ENCODE measurements at places on chromosomes 4 and X. TPM values are rescaled to one million over a fixed set of nuclear protein-coding genes. Genes with fewer than 3 reads are reported as not detected.

DNA sequence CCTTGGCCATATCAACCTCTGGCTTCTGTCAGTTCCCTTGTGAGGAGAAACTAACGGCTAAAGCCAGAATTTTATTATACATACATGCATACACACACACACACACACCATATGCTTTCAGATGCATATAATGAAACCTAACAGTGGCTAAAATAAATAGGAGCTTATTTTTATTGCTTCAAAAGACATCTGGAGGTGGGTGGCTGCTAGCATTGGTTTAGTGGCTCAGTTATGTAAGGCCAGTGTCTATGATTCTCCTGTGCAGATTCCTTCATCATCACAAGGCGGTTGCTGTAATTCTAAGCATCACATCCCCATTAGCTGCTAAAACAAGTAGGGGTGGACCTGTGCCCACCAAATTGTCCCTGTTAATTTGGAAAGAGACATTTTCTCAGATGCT lies 110.8 kb downstream of the MAPK10 start:
- no peak for DNase-seq

- DNase-seq: peak; percentile 91
Measured at GRCh38 chr4:53055274-53055673, 193.2 kb downstream of the RASL11B start.

DNA sequence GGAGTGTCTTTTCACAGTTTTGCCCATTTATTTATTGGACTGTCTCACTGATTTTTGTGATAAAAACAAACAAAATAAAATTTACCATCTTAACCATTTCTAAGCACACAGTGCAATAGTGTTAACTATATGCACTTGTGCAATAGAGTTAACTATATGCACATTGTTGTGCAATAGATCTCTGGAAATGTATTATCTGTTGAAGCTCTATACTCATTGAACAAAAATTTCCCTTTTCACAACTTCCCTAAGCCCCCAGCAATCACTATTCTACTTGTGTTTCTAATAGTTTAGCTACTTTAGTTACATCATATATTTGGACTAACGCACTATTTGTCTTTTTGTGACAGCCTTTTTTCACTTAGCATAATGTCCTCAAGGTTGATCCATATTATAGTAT lies 59.7 kb upstream of the BEX4 start:
- no peak for DNase-seq

- no peak for DNase-seq
Measured at GRCh38 chrX:111360839-111361238, 51.2 kb downstream of the DCX start.

- DNase-seq: no peak
Measured at GRCh38 chr4:820230-821172, 5.4 kb downstream of the CPLX1 start.

DNA sequence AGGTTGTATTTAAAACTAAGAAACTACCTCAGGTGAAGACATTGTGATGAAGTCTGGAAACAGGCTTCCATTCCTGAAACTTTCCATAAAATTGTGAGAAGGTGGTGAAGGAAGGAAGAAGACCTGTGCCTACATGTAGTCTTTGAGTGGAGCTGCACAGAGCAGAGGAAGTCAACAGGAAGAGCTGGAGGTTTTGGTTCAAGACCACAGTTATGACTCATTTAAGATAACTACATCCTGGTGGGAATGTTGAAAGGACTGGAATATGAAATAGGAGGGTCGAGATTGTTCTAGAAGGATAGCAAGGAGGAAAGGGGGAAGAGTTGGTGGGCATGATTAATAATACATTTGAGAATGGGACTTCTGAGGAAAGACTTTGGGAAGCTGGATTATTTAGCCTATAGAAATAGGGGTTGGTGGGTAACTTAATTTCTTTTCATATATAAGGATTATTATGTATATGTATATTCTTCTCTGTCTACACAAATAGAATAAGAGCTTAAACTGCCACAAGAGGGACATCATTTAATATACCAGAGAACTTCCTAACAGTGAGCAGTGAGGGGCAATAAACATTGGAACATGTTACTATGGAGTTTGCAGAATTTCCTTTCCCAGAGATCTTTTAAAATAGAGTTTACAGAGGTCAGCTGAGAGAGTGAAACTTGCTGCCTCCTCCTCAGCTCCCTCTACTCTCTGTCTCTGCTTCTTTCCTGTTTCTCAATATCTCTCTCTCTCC lies 23.5 kb downstream of the AWAT2 start:
- peak; percentile 16 for DNase-seq

DNA sequence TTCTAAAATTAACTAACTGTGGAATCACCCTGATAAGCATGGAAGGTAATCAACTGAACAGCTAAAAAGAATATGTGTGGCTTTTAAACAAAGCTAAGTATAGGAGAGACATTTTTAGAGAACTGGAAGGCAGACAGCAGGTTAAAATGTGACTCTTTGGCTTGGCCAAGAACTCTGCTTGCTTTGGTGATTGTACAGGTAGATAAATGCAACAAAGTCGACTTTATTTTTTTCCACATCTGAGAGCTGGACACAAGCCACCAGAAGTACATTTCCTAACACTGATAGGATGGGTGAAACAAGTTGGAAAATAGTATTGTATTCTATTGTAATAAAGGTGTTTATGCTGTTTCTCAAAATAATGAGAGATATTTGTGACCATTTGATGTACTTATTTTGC lies 84.1 kb downstream of the RBMX2 start:
- no peak for DNase-seq

GRCh38 chrX:18884916-18885315 lies 99.0 kb downstream of the PHKA2 start:
- DNase-seq: no peak

GPR101 gene
- not detected for total RNA-seq

UNC5C gene
- total RNA-seq: 0.48 TPM

SYN1 gene
- total RNA-seq: 0.12 TPM

DNA sequence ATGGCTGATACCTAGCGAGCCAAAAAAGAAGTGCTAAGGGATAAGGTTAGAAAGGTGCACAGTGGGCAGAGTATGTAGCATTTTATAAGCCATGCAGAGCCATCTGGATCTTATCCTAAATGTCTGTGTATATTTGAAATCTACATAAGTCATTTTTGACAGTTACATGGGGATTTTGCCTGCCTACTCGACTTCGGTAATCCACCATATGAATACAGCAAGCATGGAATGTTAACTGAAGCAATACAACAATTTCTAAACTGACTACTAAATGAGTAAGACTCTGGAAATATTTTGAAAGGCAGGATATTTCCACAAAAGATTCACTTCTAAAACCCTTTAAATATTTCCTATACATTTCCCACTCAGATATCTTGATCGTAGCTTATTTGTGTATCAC lies 122.5 kb downstream of the KCNIP4 start:
- DNase-seq: no peak

- DNase-seq: no peak
Measured at GRCh38 chrX:121455890-121456289, 408.5 kb downstream of the GLUD2 start.

MAGEB1 gene
- total RNA-seq: 5.6 TPM

DNA sequence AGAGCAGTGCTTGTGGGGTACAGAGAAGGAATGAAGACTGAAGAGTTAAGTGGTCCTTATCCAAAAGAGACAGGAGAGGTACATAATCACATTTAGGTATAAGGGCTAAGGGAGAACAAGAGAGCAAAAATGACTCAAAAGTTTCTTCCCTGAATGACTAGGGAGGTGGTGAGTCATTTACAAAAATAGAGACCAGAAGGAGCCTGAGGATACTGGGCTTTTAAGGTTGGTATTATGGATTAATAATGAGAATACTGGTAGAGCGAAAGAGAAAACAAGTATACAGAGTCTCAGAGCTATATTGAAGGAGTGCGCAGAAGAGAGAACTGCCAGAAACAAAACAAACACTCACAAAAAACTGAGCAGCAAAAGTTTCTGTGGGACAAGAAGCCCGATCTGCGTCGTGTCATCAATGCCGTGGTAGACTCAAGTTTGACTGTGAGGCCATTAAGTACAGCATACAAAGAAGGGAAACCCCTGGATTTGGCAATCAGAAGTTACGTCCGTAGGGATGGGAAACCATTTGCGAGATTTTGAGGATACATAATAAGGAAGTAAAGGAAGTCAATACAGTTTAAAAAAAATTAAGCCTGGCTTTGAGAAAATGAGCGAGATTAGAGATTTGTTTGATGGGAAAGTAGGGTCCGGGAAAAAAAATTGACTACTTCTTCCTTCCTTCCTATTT lies 129.1 kb upstream of the STIM2 start:
- DNase-seq: no peak

GPR34 gene
- total RNA-seq: not detected

DNA sequence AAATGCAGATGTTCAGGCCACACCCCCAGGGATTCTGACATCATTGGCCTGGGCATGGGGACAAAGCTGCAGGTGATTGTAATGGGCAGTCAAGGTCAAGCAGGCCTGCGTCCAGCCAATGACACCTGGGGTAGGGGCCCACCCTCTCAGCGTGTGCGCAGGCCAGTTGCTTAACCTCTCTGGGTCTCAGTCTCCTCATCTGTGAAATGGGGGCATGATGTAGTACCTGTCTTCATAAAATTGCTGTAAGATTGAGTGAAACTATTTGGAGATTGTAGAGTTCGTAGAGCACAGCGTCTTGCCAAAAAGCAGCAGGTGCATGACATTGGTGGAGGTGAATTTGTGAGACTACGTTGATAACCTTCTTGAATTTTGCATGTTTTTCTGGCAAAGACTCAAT lies 21.2 kb downstream of the RS1 start:
- DNase-seq: no peak

DNA sequence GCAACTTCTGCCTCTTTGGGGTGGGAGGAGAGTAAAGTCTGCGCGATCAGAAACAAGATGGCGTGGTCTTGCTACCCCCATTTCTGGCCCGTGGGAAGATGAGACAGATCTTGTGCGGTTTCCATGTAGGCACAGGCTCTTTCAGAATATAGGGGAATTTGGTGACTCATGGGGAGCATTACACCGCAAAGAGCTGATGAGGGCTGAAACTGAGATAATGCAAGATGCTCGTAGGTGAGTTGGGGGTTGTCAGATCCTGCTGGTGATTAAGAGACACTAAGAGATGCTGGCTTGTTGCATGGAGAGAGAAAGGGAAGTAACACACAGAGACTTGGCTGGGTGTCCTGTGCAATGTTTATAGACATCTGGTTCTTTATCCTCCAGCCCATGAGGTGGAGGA lies 1.5 kb downstream of the EVC start:
- DNase-seq: peak; percentile 96

DNA sequence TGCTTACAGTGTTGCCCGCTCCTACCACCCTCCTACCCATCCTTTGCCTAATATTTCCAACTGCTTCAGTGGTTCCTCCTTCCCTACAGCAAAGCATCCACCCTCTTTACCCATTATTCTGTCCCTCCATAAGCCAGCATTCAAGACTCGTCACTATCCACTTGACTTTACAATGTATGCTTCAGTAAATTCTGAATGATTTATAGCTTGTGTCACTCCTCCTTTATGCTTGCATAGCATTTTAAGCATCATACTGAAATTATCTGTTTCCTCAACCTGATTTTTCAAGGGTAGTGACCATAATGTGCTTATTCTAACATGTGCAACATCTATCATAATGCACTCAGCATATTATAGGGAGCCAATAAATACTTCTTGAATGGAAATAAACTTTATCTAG lies 365.5 kb downstream of the RAB28 start:
- no peak for DNase-seq

XAGE1B gene
- total RNA-seq: 5.5 TPM

GLOD5 gene
- total RNA-seq: not detected

CITED1 gene
- total RNA-seq: 0.12 TPM

- no peak for DNase-seq
Measured at GRCh38 chr4:112648263-112649054, 11.5 kb downstream of the LARP7 start.

DNA sequence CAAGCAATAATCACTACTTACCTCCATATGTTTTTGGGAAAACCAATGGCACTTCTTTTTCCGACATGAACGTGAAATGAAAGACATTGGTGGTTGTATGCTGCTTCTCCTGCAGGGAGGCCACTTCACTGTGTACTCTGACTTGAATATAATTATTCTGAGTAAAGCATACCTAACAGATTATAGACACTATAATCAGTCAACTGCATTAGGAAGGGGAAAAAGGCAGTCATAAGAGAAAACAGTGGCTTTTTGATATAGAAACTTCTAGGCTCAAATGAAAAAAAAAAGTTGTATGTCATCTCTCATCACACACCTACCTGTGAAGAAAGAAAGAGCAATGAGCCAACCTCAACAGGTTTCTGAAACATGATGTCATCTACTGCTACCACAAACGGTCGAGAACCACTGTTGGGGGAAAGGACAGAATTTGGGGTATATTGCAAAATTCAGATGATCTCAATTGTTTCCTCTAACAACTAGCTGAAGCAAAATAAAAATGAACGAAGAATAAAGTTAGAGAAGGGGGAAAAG lies 37.4 kb downstream of the PRDX4 start:
- DNase-seq: no peak

ADAMTS3 gene
- 0.68 TPM for total RNA-seq

DNA sequence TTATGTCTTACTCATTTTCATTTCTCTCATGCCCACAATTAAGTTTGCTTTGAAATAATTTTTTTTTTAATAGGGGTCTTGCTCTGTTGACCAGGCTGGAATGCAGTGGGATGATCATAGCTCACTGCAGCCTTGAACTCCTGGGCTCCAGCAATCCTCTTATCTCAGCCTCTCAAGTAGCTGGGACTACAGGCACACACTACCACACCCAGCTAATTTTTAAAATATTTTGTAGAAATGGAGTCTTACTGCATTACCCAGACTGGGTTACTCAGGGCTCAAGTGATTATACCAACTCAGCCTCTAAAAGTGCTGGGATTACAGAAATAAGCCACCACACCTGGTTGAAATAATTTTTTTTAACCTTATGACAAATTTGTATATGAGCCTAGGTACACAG lies 19.2 kb upstream of the MAB21L2 start:
- DNase-seq: no peak

DNA sequence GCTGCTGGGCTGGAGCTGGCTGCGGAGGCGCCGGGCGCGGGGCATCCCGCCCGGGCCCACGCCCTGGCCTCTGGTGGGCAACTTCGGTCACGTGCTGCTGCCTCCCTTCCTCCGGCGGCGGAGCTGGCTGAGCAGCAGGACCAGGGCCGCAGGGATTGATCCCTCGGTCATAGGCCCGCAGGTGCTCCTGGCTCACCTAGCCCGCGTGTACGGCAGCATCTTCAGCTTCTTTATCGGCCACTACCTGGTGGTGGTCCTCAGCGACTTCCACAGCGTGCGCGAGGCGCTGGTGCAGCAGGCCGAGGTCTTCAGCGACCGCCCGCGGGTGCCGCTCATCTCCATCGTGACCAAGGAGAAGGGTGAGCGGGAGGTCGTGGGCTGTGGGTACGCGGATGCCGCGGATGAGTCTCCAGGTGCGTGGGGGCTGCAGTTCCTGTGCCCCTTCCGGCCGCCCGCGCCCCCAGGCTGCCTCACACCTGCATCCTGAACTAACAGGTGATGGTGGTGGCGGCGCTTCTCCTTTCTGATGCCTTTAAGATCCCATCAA lies 499 bp downstream of the CYP2U1 start:
- DNase-seq: no peak

GRCh38 chrX:114334473-114334982 lies 249.4 kb upstream of the HTR2C start:
- DNase-seq: no peak

GRCh38 chr4:147768113-147768512 lies 36.2 kb downstream of the ARHGAP10 start:
- DNase-seq: peak; percentile 64

MEPE gene
- total RNA-seq: not detected

CCKAR gene
- not detected for total RNA-seq

All from RPMI7951 (cell line).